ENCODE measurements at places on chromosomes 1 and 21. TPM values are rescaled to one million over a fixed set of nuclear protein-coding genes. Genes with fewer than 3 reads are reported as not detected.

The MAP1LC3C gene
- total RNA-seq = not detected

The VANGL2 gene
- total RNA-seq = 9.7 TPM

The CLIC6 gene
- 3.4 TPM for total RNA-seq

DNA sequence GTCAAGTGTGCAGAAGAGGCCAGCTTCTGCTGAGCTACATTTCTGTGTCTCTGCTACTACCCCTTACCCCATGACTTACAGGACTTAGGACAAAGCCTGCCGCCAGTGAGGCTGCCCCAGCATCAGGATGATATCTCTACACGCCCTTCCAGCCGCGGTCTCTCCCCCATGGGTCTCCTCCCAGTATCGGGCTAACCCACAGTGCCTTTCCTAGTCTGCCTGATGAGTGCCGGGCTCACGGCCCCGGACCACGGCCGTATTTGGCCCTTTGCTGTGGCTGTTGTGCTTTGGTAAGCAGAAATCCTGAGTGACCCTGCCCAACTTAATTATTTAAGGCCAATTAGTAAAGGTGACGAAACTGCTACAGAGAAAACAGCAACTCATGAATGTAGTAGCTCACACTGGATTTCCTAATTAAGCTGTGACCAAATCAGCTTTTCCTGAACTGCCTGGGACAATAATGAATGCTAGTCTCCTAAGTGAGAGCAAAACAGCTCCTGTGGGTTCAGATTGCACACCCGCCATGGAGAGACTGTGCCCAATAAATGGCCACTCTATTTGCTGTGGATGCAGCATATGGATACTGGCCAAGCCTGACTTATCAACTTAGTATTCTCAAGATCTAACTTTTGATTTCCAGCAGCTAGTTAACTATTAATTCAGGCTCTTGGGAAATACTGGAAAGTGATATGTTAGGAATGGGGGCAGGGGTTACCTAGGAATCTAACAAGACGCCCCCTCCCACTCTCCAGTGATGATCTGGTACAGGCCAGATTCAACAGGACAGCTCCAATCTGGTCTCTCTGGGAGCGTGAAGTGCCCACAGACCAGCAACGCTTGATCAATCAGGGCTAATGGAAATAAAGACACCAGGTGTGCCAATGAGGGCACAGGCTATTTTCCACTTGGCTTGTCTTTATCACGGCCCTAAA is 123.3 kb upstream of the IFFO2 start:
- DNase-seq = peak; percentile 87

GRCh38 chr1:118842452-118843201 is 145.5 kb downstream of the TBX15 start:
- no peak for DNase-seq

DNA sequence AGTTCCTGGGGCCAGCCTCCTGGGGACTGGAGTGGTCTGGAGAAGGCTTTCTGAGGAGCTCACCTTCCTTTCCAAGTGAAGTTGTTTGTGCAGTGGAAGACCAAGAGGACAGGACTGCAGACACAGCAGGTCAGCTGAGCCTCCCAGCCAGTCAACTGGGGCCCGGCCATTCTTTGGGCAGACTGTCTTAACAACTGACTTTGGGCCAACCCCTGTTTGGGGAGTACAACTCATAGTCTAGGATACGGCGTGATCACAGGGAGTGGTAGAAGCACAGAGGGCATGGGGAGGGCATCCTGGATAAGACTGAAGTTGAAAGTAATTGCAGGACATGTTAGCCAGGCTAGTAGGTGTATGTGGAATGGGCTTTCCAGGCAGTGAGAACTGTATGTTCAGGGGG is 50.3 kb downstream of the PGM1 start:
- no peak for DNase-seq
